ENCODE measurements at places on chromosomes 2 and 18.

DNA sequence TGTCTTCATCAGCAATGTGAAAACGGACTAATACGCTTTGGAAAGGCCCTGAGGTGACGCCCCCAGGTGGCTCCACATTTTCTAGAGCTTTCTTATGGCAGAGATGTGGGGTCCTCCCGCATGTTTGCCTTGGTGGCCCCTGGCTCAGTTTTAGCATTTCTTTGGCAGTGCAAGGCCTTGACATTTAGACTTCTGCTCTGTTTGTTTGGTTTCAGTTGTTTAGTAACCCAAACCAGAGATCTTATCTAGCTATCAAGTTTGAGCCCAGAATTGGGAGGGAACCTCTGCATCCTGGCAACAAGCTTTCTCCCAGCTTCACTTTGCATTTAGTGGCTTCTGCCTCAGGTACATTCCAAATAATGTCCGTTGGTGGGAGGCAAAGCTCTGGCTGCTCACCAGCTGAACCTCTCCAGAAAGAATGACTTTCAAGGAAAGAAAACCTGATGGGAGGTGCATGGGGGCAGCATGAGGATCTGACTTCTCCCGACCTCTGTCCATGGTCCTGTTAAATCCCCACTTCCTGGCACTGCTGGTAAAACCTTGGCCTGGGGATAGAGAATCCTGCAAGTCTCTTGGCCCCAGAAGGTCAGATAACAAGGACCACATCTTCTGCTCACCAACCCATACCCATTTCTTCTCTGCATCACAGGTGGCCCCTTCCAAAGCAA, 12.0 kb upstream of the MBP start:
- DNase-seq: peak; percentile 48

DNA sequence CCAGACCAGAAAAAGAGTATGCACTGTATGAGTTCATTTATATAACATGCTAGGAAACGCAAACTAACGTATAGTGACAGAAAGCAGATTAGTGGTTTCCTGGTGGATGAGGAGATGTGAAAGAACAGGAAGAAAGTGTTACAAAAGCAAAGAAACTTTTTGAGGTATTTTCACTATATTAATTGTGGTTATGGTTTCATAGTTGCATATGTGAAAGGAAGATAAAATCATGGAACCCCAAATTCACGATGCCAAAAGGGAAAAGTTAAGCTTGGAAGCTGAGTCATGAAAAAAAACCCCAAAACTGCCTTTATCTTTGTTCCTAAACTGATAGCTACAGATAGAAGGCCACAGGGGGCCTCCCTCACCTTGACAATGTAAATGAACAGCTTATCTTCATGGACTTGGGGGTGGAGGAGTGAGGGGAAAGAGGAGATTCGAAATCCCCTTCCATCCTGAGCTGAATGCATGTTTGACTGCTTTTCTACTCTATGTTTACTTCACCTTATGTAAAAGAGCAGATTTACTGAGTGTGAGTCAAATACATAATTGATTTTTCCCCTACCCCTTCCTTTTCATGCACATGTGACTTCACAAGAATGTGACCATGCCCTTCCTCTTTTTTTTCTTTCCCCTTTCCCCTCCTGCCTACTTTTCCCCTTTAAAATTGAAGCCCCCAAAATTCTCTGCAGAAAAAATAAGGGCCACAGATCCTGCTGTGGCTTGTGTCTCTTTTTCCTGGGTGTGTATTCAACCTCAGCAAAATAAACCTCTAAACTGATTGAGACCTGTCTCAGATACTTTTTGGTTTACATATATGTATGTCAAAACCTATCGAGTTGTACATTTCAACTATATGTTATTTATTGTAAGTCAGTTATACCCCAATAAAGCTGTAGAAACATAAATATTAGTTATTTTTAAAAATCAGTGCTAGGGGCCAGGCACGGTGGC, 100.1 kb upstream of the TLK1 start:
- no peak for DNase-seq

DNA sequence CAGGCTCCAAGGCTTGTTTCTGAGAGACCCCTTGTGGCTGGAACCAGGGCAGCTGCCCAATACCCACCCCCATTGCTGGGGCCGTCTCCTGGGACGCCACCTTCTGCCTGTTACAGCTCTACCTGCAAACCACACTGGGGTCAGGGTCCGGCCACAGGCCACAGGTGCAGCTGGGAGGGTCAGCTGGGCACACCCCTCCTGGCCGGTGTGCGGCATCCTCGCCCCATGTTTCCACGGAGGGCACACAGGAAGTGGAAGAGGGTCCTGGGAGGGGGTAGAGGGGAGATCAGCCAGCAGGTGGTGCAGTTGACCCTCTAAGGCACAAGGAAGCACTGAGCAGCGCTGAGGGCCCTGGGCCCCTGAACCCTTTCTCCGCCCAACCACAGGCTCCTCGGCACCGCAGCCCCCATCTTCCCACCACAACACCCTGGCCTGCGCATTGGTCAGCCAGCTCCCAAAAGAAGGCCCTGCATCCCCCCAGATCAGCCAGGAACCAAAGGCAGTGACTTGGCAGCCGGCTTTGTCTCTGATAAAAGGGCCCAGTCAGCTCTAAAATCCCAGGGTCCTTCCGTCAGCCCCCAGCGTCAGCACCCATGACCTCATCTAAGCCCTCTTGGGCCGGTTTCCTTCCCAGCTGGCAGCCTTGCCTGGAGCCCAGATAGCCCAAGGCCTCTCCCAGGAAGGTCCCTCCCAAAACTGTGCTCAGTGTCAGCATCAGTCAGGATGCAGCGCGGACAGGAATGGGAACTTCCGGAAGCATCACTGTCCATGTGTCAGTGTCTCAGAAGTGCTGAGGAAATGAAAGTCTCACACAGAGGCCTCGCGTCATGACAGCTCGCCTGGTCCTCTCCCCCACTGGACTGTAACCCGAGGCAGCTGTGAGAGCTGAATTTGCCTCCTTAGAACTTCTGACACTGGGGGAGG, 1.7 kb downstream of the ERFE start:
- DNase-seq: no peak

DNA sequence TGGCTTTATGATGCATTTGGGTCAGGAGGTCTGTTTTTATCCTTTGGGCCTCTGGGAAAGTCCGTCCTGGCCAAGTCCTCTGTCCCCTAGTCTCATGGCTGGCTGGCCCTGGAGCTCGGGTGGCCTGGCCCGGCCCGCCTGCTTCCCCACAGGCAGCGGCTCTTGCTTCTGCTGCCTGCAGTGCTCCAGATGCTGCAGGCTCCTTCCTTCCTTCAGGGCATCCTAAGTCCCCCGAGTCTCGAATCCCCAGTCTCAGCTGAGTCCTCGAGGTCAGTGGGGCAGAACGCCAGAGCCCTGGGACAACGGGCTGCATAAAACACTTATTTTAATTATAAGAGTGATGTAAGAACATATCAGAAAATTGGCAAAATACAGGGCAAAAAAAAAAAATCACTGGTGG, 71.2 kb downstream of the HPCAL1 start:
- no peak for DNase-seq

- DNase-seq: no peak
These were observed 18.7 kb downstream of the ITPRID2 start for GRCh38 chr2:181910028-181910831.

DNA sequence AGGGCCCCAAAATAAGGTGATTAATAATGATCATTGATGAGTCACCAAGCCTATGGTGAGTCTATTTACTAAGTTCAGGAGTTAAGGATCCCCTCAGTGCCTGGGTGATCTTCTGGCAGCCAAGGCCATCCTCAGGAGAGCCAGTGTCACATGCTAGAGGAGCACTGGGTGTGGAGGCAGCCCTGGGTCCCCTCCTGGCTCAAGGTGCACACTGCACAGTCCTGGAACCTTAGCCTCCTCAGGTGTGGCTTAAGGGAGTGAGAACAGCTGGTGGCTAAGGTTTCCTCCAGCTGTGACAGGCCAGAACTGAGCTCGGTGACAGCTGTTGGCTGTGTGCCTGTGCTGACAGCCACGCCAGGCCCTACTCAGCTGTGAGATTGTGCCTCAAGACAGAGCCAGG, 52.1 kb upstream of the ACAA2 start:
- no peak for DNase-seq

GRCh38 chr2:196453613-196454047, 185.9 kb upstream of the CCDC150 start:
- DNase-seq: no peak

DNA sequence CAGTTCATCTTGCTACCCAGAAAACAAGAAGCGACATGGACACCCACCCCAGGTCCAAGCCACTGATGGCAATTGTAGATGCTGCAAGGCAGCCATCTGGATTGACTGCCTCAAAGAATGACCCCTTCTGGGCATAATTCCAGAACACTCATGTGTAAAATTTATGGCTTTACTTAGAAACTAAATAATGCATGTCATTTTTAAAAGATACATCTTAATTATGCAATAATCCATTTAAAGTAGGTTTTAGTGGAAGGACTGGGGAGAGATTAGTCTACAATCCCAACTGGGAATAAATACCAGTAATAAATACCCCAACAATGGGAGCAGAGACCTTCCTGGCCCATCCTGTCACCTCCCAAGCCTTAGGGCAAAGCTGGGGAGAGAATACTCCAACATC, 247.7 kb downstream of the SS18 start:
- no peak for DNase-seq

- DNase-seq: no peak
These were observed 207.1 kb upstream of the SMAD2 start for GRCh38 chr18:48137374-48138081.

DNA sequence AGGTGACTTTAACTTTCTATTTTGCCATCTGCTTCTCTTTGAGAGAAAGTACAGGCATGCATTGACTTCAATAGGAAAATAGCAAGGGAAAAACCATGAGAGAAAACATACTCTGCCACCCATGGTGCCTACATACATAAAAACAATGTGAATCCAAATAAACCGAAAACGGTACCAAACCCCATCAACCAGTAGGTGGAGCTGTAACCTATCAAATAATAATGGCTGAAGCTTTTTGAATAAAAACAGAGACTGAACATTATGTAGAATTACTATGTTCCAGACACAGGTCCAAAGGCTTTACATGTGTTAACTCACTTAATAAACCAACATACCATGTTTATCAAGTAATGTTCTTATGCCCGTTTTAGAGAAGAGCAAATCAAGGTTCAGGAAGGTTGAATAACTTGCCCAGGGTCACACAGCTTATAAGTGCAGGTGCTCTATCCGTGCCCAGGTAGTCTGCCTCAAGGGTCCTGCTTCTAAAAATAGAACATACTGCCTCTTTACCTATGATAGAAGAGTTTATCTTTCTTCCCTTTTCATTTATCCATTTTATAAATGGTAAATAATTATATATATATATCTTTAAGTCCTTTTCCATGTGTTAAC, 293.9 kb upstream of the SYT4 start:
- DNase-seq: no peak

- DNase-seq: no peak
These were observed 954 bp downstream of the CCNT2 start for GRCh38 chr2:134919341-134920210.

DNA sequence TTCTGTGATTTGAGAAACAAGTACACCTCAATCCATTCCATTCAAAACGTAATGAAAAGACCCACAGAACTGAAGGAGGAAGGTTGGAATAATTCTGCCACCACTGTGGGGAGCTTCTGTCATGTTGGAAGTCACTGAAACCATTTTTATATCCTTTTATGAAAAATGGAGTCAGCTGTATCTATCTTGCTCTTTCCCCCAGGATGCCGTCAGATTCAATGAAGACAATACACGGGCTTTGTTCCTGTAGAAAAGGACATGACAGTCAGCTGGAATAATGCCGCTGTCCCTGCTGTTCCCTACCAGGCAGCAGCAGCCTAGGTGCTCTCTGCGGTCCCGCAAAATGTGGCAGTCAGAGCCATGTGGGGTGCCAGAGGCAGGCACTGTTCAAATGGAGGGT, 52.5 kb upstream of the APCDD1 start:
- DNase-seq: no peak

GRCh38 chr2:168494190-168494711, 38.2 kb downstream of the CERS6 start:
- no peak for DNase-seq

DNA sequence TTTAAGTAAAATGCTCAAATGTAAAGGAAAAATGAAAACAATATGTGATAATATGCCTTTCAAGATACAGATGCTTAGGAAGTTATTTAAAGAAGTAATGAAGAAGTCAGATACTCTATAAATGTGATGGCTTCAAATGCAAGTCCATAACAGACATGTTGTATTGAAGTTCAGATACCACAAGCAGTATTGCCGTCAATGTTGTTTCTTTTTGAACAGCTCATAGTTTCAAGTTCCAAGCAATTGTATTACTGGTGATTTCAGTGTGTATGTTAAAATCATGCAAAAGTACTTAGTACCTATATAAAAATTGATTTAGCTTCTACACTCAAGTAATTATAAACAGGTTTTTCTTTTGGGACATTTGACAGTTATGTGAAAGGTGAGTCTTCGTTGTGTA, 24.9 kb downstream of the KCMF1 start:
- no peak for DNase-seq

- DNase-seq: no peak
These were observed 32.3 kb downstream of the TGFBRAP1 start for GRCh38 chr2:105297216-105297615.
